ENCODE measurements at places on chromosomes 2 and 18.

GRCh38 chr18:27130065-27130630 lies 55.0 kb downstream of the CHST9 start:
- no peak for DNase-seq

DNA sequence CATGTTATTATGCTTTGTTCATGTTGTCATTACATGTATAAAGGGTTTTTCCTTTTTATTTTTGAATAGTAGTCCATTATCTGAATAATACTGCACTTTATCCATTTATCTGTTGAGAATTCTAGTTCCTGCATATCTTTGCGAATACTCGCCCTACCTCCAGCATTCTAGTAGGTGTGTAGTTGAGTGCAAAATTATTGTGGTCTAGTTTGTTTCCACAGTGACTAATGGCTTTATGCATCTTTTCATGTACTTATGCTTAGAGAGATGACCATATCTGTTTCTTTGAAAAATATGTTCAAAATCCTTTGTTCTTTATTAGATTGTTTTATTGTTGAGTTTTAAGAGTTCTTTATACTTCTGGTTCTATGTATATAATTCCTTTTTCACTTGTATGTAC lies 48.8 kb downstream of the EIF5B start:
- no peak for DNase-seq

DNA sequence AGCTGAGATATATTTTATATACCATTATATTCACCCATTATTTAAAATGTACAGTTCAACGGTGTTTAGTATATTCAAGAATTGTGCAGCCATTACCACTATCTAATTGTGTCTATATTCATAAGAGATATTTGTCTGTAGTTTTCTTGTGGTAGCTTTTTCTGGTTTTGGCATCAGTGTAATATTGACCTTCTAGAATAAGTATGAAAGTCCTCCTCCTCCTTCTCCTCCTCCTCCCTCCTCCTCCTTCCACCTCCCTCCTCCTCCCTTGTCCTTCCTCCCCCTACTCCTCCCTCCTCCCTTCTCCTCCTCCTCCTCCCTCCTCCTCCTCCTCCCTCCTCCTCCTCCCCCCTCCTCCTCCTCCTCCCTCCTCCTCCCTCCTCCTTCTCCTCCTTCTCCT lies 72.0 kb downstream of the MERTK start:
- DNase-seq = no peak

DNA sequence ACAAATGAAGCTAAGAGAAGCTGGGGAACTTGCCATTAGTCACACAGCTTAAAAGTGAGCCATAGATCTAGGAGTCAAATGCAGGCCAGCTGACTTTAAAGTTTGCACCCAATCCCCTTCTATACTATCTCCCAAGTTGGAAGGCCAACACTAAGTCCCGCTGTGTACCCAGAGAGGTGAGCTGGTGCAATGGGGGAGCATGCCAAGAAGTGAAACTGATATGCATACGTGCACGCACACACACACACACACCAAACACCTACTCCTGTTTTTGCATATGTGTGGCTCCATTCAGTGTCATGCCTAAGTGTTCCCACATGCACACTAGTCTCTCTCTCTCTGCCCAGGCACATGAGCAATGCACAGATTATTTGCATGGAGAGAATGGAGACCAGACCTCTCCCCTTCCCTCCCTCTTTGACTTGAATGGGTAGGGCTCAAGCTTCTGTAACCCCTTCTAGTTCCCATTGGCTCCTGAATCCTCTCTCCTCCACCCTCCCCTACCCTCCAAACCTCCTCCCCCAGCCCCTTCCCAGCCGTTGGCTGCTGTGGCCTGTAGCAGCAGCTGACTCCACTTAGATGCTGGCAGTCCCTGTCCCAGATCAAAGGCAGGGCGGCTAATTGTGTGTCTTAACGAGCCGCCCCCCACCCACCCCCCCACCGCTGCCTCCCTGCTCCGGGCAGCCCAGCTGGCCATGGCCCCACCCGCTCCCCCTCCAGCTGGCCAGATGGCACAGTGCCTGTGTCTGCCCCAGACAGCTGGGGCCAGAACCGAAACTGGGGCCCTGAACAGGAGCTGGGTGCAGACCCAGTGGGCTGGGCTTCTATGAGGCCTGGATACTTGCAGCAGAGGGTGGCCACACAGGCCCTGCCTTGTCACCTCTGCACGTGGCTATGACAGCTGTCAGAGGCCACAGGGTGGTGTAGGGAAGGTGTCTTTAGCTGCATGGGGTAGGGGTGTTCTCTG lies 5.6 kb downstream of the WNT10A start:
- no peak for DNase-seq

- no peak for DNase-seq
Observed at GRCh38 chr2:143000599-143000998, 123.1 kb downstream of the KYNU start.

GRCh38 chr2:151103551-151103950 lies 158.1 kb downstream of the RBM43 start:
- no peak for DNase-seq

- DNase-seq = no peak
Observed at GRCh38 chr2:119282996-119283511, 59.4 kb downstream of the STEAP3 start.

GRCh38 chr2:101148777-101149176 lies 2.4 kb downstream of the TBC1D8 start:
- no peak for DNase-seq

DNA sequence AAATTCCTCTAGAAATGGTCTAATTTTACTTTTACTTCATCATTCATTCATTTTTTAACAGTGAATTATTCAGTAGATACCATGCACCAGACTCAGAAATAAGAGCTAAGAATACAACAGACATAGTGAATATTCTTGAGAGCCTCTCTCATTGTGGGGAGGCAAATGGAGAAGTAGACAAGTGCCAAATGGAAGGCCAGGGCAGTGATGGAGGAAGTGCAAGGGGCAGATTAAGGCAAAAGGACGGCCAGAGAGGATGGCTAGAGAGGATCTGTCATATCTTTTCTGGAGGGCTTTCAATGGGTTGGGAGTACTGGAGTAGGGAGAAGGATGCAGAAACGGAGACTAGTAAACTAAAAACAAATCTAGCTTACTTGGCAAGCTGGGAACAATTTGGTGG lies 19.0 kb upstream of the RMDN2 start:
- no peak for DNase-seq

- DNase-seq = no peak
Observed at GRCh38 chr2:79846878-79847277, 334.0 kb downstream of the CTNNA2 start.

DNA sequence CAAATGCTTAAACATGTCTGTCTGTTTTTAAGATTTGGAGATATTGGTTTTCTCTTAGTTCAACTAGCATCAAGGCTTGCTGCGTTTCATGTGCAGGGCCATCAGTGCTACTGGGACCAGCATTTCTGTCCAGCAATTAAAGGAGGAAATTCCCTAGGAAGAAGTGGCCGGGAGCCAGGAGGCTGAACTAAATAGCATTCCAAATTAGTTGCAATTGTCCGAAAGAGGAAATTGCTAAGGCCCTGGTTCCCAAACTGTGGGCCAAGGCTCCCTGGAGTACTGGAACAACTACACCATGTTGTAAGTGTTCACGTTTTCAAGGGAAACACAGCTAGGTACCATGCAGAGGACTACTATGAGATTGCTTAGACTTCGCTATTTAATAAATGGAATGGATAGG lies 257.9 kb downstream of the PTPRM start:
- DNase-seq = no peak

DNA sequence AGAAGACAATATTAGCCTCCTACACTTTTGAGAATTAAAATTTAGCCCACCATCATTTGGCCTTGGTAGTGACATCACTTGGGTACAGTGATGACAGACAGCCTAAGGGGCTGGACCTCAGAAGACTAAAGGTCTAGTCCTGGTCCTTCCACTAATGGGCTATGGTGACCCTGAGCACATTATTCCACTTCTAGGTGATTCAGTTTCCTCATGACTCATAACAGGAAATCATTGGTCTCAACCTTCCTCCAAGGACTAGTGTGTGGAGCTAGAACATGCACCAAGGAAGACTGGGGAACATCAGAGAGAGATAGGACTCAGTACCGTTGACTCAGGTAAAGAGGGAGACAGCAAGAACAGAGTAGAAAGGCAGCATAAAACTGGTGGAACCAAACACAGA lies 64.0 kb downstream of the TFCP2L1 start:
- no peak for DNase-seq

- no peak for DNase-seq
Observed at GRCh38 chr2:140657657-140658056, 1473.2 kb downstream of the LRP1B start.

DNA sequence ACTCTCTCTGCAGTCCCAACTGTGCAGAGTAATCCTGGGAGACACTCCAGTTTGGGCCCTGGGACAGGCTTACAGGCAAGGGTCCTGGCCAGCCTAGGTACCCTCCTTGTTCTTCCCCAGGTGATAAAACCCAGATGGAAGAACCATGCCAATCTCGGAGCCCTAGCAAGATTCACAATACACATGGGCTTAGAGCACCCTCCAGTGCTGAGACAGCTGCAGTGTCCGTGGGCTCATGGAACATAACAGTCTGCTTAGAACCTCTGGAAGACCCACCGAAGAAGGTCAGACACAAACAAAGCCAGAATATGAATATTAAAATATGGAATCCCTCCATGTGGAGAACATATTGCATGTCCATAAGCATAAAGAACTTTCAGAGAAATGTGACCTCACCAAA lies 568.1 kb downstream of the KCNJ3 start:
- DNase-seq = no peak

DNA sequence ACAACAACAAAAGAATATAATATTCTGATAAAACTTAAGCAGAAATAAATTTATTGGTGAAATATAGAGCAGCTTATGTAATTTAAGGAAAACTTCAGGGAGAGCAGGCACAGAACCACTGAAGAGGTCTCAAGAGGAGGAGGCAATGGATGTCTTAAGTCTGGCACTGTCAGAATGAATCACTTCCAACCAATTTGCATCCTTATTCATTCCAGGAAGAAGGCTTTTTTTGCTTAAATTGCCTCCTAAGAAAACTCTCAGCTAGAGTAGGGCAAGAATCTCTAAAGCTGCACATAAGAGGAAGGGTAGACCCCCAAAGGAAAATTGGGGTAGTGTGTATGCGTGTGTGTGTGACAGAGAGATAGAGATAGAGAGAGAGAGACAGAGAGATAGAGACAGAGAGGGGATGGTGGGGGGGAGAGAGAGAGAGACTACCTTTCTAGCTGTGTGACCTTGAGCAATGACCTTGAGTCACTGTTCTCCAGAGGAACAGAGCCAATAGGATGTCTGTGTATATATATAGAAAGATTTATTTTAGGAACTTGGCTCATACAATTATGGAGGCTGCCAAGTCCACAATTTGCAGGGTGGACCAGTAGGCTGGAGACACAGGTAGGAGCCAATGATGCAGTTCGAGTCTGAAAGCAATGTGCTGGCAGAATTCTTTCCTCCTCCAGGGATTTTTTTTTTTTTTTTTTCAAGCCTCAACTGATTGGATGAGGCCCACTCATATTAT lies 96.4 kb upstream of the LINC00305 start:
- no peak for DNase-seq

- no peak for DNase-seq
Observed at GRCh38 chr2:223856584-223856983, 19.2 kb upstream of the AP1S3 start.

DNA sequence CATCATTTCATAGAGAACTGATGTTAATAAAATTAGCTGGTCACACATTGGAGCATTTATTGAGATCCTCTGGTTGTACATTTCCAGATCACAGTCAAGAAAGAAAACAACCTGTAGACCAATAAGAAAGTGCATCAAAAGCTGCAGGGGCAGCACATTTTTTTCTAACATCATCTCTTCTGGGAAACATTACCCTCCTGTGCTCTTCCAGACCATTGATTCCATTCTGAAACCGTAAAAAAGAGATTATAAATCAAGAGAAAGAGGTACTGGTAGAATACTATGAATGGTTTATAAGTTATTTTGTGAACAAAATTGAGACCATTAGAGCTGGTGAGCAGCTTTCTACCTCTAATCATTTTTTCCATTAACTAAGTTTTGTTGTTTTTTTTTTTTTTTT lies 1548.2 kb upstream of the CELF4 start:
- DNase-seq = no peak

- no peak for DNase-seq
Observed at GRCh38 chr18:32798209-32798960, 25.6 kb upstream of the KLHL14 start.

DNA sequence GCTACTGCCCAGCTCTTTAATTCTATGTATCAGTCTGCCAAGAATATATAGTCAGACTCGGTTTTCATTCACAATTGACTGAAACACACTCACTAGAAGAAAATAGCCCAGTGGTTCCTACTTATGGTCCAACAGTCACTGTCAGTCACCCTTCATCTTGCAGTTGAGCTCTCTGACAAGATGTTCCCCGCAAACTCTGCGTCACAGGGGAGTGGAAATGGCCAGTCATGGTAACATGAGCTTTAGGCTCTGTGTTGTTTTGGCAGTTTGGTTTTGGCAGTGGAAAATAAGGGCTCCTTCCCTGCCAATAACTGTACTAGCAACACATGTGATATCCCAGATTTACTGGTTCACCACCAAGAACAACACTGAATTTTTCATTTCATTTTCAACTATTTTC lies 122.5 kb downstream of the PRPF40A start:
- DNase-seq = no peak

GRCh38 chr2:96928277-96928781 lies 58.1 kb downstream of the FAM178B start:
- no peak for DNase-seq

DNA sequence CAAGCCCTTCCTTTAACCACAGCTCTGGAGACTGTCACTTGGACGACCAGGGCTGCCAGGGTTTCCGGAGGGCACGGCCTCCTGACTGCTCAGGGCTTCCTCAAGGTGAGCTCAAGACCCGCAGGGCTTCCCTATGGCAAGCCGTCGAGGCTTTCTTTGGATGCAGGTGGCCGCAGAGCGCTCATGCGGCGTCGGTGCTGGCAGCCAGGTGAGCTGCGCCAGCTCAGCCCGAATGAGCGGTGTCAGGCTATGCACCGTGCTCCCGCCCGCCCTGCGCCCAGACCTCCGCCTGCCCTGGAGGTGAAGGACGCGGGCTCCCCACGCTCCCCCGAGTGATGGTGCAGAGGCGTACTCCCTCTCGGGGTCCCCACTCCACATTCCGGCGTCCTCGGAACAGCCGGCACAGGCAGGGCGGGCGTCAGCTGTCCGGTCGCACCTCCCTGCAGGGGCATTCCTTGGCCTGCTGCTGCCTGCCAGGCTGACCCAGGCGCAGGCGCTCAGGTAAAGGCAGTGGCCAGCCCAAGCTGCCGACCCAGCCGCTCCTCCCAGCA lies 20.8 kb upstream of the TUBB6 start:
- DNase-seq = no peak

GRCh38 chr2:101197215-101197745 lies 46.1 kb upstream of the TBC1D8 start:
- no peak for DNase-seq
